ENCODE measurements at places on chromosomes 5 and 9. TPM values are rescaled to one million over a fixed set of nuclear protein-coding genes. Genes with fewer than 3 reads are reported as not detected.

Gene STX17
- 20.5 TPM for total RNA-seq

Gene FAM78A
- total RNA-seq, result 52.8 TPM

DNA sequence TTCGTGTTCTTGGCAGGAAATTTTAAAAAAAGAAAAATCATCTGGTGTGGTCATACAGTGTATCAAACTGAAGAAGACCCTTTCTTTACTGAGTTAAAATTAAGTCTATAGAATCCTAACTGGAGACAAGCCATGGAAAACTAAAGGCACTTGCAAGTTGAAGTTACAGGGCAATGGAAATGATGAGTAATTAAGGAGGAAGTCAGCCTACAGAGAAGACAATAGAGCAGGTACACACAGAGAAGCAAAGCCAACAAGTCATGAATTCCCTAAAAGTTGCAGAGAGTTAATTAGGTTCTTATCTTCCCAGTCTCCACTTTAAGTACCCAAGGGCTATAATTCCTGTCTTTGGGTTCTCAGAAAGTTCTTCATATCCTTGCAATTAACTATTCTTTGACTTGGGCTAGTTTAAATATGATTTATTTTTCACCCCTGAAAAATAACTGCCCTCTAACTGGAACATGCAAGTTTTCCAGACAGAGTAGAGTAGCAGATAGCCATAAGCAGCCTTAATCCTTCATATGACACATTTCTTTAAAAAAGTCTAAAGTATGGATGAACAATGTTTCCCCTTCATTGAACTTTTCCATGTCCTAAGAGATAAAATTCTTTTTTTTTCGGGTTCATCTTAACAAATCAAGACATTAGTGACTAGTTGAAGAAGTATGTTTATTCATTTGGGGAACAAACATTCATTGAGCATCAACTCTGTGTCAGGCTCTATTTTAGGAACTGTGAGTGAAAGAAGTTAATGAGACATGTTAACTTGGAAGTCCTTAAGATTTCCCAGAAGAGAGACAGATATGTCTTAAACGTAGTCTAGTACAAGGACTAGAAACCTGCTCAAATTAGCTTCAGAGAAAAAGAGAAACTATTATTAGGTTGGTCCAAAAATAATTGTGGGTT, 5.2 kb upstream of the ITGA2 start:
- peaks cover 28% of the 10 kb centered on the region for H3K4me1 ChIP-seq
- H3K27ac ChIP-seq, result no peak overlapping the region
- no peak overlapping the region for H3K4me3 ChIP-seq
- H3K36me3 ChIP-seq, result no peaks in the 10 kb centered on the region

DNA sequence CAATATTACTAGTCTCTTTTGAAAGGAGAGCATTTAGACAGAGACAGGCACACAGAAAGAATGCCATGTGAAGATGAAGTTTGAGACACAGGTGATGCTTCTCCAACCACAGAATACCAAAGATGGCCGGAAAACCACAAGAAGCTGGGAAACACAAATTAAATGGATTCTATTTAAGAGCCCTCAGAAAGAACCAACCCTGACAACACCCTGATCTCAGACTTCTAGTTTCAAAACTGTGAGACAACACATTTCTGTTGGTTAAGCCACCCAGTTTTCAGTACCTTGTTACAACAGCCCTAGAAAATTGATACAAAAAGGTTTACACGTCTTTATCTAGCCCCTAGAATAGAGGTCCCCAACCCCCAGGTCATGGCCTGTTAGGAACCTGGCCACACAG, 79.8 kb upstream of the CCNG1 start:
- no peak for DNase-seq
- no peak overlapping the region for H3K4me3 ChIP-seq
- no peaks in the 10 kb centered on the region for H3K36me3 ChIP-seq
- H3K4me1 ChIP-seq, result no peaks in the 10 kb centered on the region

DNA sequence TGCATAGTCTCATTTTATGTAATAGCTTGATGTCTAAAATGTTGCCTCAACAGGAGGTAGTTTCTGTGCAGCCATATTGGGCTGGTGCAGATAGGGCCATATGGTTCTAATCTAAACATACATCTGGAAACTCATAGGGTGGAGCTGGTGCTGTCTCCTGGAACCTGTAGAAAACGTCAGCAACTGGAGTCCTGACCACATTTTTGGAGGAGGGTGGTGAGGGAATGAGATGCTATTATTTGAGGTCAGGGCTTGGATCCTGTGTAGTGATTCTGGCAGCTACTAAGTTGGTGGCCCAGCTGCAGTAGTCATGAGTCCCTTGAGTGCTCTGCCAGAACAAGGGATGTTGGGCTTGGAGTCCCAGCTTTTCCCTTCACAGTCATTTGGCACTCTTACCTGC, 14.1 kb downstream of the MAN2A1 start:
- no peak for DNase-seq
- H3K36me3 ChIP-seq, result peaks cover 34% of the 10 kb centered on the region
- H3K4me3 ChIP-seq, result no peak overlapping the region
- H3K4me1 ChIP-seq, result peaks cover 45% of the 10 kb centered on the region
- H3K27ac ChIP-seq, result no peak overlapping the region

All from activated T-helper 1 cell treated with anti-CD3 and anti-CD28 coated beads, Interleukin-12 subunit alpha, Interleukin-12 subunit beta, Interleukin-2, Interleukin-4 antibody, amounts not matched to agents 30 ng/mL and 10 ng/mL and 1 ng/mL, durations not matched to agents 14 hours and 24 hours and 36 hours (primary cell).